ENCODE measurements at places on chromosomes 16 and 17.

DNA sequence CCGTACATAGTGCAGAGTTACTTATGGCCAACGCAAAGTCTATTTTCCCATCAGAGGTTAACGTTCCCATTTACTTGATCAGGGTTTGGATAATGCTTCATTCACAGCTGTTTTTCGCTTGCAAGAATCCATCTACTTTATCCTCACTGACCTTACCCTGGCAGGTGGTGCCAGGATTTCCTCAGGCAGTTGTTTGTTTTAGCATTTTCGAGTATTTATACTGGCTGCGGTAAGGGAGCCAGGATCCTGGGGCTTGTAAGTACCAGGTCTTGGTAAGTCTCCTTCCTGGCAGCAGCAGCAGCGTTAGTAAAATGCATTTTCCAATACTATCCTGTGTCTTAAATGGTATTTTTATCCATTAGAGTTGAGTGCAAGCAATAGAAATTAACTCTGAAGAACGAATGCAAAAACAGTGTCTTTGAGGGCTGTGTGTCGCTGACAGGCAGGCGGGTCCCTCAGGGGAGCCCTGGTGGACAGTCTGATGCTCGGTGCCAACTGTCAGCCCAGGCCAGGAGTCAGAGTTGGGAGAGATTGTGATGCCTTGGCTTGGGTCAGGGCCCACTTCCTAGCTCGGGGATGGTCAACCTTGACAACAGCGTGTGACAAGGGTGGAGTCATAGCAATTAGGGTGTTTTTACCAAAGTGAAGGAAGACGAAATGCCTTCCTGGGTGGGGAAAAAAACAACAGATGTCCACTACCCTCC lies 92.4 kb upstream of the HSBP1 start:
- no peak for DNase-seq

GRCh38 chr17:67700725-67701119 lies 17.0 kb upstream of the NOL11 start:
- no peak for DNase-seq

DNA sequence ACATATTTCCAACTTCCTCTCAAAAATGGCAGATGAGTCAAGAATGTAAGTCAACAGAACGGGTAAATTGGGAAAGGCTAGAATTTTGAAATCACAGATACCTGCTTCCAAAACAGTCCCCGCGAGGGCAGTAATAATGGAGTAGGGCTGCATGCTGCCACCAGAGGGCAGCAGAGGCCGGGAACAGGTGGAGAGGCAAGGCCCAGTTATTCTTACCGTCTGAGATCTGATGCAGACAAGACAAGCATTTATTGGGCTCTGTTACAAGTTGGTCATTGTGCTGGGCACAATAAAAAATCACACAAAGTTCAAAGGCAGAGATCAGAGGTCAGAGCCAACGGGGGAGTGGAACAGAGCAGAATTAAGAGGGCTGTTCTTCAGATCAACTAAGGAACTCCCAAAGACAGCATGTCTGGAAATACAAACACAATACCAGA lies 8.8 kb upstream of the MLKL start:
- DNase-seq = peak; percentile 85

GRCh38 chr17:39002991-39003715 lies 36.0 kb upstream of the FBXO47 start:
- DNase-seq = peak; percentile 46

DNA sequence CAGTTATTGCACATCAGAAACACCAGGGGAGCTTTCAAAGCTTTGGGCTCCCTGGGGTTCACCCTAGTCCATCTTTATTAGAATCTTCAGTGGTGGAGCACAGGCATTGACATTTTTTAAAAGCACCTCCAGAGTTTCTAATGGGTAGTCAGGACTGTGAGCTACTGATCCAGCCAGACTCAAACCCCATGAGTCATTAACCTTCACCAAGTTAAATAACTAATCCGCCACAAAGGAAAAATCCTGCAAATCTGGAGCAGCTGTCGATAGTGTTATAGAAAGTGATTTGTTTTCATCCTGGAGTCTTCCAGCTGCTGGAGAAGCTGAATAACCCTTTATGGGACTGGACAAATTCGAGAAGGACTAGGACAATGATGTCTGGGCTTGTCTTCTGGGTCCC lies 93.2 kb upstream of the PIRT start:
- DNase-seq = no peak

DNA sequence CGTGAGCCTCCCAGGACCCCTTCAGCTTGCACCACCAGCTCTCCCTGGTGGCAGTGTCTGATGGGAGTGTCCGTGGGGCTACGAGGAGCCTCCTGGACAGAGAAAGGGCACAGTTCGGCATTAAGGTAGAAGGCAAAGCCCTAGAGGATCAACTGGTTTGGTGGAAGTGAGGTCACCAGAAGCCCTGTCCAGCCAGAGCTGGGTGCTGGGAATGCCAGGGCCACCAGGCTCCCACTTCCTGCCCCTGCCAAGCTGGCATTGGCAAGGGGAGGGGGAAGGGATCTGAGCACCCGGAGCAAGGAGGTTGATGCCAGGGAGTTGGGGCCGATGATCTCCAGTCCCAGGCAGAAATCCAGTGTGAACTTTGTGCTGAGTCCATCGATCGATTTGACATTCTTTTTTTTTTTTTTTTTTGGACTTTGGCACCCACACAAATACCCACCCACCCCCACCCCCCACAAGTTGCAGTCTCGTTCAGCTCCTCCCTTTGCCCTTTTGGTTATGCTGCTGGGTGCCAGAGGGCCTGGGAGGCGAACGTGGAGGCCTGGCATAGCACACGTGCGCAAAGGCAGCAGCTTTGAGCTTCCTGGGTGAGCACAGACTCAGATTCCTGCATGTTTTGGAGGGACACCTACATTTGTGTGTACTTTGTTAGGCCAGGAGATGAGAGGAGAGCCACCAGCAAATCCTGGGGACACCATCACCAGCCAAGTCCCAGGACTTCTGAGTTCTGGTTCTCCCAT lies 2.1 kb downstream of the NHERF1 start:
- DNase-seq = no peak

- no peak for DNase-seq
Measured at GRCh38 chr16:49552313-49552928, 178.8 kb downstream of the C16orf78 start.

- DNase-seq = no peak
Measured at GRCh38 chr16:9165681-9166080, 74.2 kb downstream of the HAPSTR1 start.

DNA sequence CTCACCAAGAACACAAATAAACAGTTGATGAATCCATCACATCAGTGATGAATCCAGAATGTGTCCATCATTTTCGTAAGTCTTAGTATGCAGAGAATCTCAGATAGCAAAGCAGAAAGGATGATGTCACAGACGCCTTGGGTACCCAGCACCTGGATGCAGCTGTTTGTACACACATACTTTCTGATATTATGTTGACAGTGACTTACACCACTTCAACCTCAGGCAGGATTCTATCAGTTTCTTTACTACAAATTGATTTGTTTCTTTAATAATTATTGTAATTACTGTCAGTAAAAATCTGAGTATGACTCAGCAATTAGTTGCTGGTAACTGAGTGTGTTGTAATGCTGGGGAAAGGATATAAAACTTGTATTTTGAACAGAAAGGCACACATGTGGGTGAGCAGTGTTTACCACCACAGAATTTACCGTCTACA lies 159.8 kb downstream of the RPTOR start:
- DNase-seq = no peak

DNA sequence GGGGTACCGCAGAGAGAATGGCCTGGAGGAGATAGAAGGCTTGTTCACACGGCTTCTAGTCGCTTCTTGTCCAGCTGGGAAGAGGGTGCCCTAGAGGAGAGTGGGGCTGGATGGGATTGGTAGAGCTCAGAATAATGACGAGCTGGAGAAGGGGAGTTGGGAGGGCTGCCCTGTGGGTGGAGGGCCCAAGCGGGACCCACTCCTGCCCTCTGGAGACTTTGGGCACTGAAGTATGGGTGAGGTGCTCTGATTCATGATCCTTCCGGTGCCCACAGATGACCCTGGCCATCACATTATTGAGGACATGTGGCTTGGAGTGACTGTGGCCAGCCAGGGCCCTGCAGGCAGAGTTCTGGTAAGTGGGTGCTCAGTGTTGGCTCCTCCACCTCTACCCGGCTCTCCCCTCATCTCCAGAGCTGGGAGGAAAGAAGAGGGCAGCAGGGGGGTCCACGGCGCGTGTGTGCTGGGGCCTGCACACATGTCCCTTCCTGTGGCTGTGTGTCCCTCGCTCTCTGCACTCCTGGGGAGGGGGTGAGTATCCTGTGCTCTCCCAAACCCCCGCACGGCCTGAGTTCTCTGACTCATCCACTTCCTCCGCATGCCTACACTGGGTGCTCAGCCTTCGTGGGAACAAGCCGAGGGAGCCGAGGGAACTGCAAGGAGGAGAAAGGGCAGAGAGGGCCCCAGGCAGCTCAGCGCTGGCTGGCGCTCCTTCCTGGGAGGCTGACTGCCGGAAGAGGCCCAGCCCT lies 8.5 kb downstream of the ITGA3 start:
- DNase-seq = no peak
